Bronchus fibroblast of lung (primary cell): ENCODE measurements at places on chromosomes 5 and 9. TPM values are rescaled to one million over a fixed set of nuclear protein-coding genes. Genes with fewer than 3 reads are reported as not detected.

Gene ST8SIA4
- 0.34 and 1.9 TPM in 2 replicates for total RNA-seq

Gene FOXD4L6
- total RNA-seq, result under 0.01 TPM in 1 of 2 replicates, not detected in the other

Gene NEUROG1
- total RNA-seq, result not detected in 2 replicates

Gene GABRA1
- total RNA-seq, result not detected in 2 replicates

Gene TUSC1
- 10.7 and 15.1 TPM in 2 replicates for total RNA-seq

Gene SAXO1
- total RNA-seq, result not detected in 2 replicates

Gene SLC36A2
- total RNA-seq, result not detected in 2 replicates

Gene PCDHGB4
- 4.0 and 4.4 TPM in 2 replicates for total RNA-seq

Gene PCDHGA6
- 0.67 and 1.0 TPM in 2 replicates for total RNA-seq

Gene CORO2A
- total RNA-seq, result 1.5 and 2.1 TPM in 2 replicates

Gene CCDC183
- under 0.01 TPM in 1 of 2 replicates, not detected in the other for total RNA-seq

Gene CCL27
- total RNA-seq, result not detected in 2 replicates

Gene PCDHA9
- not detected in 2 replicates for total RNA-seq

Gene SLC35D2
- 24.7 and 29.1 TPM in 2 replicates for total RNA-seq

Gene ASS1
- 22.4 and 23.5 TPM in 2 replicates for total RNA-seq

Gene SLC12A7
- total RNA-seq, result 4.7 and 5.5 TPM in 2 replicates

Gene IFNK
- total RNA-seq, result not detected in 2 replicates

Gene DOCK2
- 3.0 and 4.2 TPM in 2 replicates for total RNA-seq

Gene ADRA1B
- 1.0 and 2.4 TPM in 2 replicates for total RNA-seq

Gene DNAJC21
- total RNA-seq, result 12.5 and 25.6 TPM in 2 replicates

Gene DMRT3
- total RNA-seq, result not detected in 2 replicates

Gene PCDHA6
- 0.15 TPM in 1 of 2 replicates, not detected in the other for total RNA-seq

Gene PRDM9
- total RNA-seq, result not detected in 2 replicates

Gene GARNL3
- 2.4 TPM in 2 replicates for total RNA-seq

Gene SEC24A
- 13.1 and 14.6 TPM in 2 replicates for total RNA-seq

Gene CKMT2
- 1.0 TPM in 1 of 2 replicates, not detected in the other for total RNA-seq

Gene CDH9
- not detected in 2 replicates for total RNA-seq

Gene SPACA9
- 3.3 and 3.7 TPM in 2 replicates for total RNA-seq

Gene FABP6
- total RNA-seq, result not detected in 2 replicates

Gene KLHL3
- total RNA-seq, result 0.67 and 1.0 TPM in 2 replicates
